NCI-H1436 (cell line): ENCODE measurements at places on chromosomes 7 and 10.

DNA sequence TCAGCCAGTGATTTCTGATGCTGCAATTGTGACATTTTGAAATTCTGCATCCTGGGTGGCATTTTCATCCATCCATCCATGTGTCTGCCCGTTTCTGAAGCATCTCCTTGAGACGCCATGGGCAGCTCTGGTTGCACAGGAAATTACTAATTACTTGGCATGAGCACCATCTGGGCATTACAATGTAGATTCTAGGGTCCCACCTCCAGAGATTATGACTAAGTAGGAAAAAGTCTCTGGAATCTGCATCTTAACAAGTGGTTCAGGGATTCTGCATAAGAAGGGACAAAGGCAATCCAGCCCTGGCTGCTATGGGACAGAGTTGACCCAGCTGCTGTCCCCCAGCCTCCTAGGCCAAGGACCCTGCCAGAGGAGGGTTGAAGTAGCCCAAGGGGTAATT is 65.3 kb downstream of the CUZD1 start:
- DNase-seq: no peak

GRCh38 chr10:131774681-131775085 is 126.1 kb upstream of the PPP2R2D start:
- no peak for DNase-seq

- no peak for DNase-seq
These were observed 1077.3 kb downstream of the KCNMA1 start for GRCh38 chr10:76560338-76560737.

DNA sequence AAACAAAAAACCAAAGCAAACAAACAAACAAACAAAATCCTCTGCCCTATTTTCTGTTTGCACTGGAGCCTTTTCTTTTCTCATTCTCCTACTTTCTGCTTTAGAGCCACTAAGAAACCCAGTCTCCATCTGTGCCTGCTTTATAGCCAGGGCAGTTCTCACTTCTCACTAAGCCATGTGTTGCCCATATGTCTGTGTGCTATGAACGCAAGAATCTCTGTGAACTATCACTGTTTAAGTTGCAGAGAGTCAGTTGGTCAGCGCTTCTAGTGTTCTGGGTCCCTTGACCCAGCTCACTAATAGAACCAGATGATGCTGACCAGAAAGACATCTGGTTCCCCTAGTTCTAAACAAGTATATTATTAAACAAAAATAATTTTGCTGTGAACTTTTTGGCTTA is 81.4 kb downstream of the FAM185A start:
- DNase-seq: no peak

- no peak for DNase-seq
These were observed 6.5 kb downstream of the AHR start for GRCh38 chr7:17304926-17305325.

DNA sequence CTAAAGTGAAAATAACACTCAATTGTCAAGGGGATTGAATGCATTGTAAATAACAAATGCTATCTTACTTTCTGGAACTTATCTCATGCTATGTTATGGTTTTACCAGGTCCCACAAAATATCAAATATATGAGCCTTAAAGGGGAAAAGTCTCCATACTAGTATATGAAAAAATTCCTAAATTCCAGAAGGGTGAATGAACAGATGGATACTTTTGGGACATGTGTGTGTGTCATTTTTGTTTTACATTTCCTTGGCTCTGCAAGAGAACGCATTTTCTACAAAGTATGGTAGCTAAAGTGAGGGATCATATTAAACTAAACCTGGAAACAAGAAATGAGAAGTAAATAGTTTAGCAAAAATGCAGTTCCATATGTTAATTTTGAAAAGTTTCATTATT is 682.8 kb downstream of the INHBA start:
- no peak for DNase-seq

- DNase-seq: no peak
These were observed 73.0 kb upstream of the LRRC4 start for GRCh38 chr7:128104108-128104742.

GRCh38 chr10:111656066-111656465 is 527.5 kb downstream of the GPAM start:
- DNase-seq: no peak

- peak; percentile 76 for DNase-seq
These were observed 21.6 kb upstream of the LIMK1 start for GRCh38 chr7:74061840-74062539.

- no peak for DNase-seq
These were observed 56.4 kb downstream of the STEAP1B start for GRCh38 chr7:22443370-22444180.

DNA sequence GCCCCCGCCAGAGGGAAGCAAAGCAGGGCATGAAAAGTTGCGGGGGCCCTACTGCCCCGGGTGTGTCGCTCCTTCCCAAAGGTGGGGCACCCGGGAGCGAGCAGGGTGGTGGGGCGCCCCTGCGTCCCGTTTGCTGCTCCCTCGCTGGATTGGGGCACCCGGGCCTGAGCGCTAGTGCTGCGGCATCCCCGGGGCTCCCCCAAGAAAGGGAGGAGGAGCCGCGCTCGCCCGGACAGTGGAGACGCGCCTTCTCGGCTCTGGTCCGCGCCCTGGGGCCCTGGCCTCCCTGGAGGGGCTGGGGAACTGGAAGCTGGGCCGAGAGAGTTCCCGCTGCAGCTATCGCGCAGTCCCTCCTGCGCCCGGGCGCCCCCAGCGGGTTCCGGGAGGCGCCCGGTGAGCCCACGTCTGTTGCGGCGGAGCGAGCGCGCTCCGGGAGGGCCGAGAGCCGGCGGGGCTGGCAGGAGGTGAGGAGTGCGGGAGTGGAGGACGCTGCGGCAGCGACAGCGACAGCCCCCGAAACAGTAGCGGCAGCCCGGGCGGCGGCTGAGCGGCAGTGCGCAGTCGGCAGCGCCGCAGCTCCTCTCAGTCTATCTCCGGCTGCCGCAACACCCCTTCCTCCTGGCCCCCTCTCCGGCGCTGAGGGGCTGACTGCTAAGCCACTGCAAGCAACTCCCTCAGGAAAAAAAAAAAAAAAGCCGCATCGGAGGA is 504 bp upstream of the BMPER start:
- peak; percentile 42 for DNase-seq

- DNase-seq: no peak
These were observed 46.4 kb downstream of the CASD1 start for GRCh38 chr7:94556028-94556427.

- DNase-seq: no peak
These were observed 20.5 kb downstream of the STRA8 start for GRCh38 chr7:135253851-135254771.

DNA sequence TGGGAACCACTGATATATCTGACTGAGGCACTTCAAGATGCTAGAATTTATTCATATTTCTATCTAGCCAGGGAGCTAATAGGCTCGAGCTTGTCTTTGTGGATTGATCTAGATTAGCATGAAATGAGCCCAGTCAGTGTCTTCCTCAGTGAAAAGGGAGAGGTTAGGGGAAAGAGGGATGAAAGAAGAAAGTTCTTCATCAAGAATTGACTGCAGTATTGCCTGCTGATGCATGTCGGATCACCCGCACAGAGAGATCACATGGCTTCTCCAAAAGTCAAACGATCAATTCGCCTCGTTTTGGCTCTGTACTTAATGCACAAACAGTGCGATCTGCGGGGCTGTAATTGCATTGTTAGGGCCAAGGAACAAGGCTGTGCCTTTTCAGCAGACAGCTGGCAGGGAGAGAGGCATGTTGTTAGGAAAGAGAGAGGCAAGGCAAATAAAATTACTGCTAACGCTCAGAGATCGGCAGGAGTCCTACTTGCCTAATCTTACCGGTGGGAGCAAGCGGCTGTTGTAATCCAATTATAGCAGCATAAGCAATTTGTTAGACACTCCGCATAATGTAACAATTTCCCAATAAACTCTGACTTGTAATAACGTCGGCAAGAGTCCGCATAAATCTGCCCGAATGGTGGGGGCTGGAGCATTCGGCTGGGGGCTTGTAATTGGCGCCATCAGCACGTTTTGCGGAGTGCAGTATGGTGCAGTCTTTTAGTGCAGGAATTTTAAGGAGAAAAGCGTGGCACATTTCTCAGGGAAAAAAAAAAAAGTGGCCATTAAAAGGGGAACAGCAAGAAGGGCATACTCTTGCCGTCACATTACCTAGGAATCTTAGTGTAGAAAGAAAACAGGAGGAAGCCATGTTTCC is 102.1 kb downstream of the POLL start:
- DNase-seq: peak; percentile 50

DNA sequence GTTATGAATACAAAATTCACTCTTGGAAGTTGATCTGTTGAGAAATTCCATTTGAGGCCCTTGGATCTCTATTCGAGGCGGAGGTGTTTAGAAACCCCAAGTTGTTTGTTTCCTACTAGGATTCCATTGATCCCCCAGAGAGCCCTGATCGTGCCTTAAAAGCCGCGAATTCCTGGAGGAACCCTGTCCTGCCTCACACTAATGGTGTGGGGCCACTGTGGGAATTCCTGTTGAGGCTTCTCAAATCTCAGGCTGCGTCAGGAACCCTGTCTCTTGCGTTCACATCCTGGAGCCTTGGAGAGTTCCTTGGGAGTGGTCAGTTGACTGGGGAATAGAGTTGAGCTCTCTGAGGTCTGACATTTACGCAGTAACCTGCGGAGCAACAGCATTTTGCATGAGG is 1.2 kb downstream of the CFAP69 start:
- no peak for DNase-seq

- DNase-seq: no peak
These were observed 202.6 kb upstream of the ZMIZ1 start for GRCh38 chr10:78865931-78866717.

- DNase-seq: no peak
These were observed 46.2 kb downstream of the GRK5 start for GRCh38 chr10:119253433-119254174.

DNA sequence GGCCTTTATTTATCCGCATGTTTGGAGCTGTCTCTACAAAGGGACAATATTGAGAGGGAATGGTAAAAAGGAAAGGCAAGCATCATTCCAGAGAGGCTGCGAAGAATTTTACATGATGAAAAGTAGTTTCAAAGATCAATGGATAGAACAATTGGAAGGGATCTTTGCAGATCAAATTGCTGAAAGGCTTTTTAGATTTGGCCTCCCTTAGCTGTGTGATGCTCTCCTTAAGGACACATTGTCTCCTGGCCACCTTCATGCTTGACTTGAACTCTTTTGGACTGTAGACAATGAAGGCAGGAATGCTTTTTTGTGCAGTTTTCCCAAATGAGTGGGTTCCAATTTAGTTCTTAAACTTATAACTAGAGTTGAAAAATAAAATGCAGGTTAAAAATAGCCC is 344.7 kb downstream of the ARL4A start:
- no peak for DNase-seq

- no peak for DNase-seq
These were observed 10.4 kb downstream of the TACR2 start for GRCh38 chr10:69406302-69406811.

DNA sequence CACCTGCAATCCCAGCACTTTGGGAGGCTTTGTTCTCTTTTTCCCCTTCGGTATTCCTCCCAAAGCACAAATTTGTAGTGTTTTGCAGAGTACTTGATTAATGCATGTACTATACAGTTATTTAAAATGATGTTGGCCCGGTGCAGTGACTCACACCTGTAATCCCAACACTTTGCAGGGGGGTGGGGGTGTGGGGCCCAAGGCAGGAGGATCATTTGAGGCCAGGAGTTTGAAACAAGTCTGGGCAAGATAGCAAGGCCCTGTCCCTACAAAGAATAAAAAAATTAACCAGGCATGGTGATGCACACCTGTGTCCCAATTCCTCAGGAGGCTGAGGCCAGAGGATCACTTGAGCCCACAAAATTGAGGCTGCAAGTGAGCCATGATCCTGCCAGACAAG is 26.8 kb upstream of the FOXK1 start:
- DNase-seq: no peak

- no peak for DNase-seq
These were observed 54.8 kb downstream of the ZMIZ1 start for GRCh38 chr10:79123547-79123963.

- DNase-seq: no peak
These were observed 7.6 kb downstream of the ARHGAP12 start for GRCh38 chr10:31921031-31921430.

GRCh38 chr7:45185028-45185863 is 27.7 kb downstream of the RAMP3 start:
- DNase-seq: no peak

DNA sequence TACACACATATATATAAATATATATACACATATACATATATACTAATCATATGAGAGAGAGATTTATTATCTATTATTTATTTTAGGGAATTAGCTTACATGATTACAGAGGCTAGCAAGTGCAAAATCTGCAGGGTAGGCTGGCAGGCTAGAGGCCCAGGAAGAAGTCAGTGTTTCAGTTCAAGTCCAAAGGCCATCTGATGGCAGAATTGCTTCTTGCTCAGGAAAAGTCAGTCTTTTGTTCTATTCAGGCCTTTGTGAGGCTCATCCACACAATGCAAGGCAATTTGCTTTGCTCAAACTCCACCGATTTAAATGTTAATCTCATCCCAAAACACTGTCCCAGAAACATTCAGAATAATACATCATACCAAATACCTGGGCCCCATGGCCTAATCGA is 2.6 kb upstream of the C10orf120 start:
- no peak for DNase-seq

DNA sequence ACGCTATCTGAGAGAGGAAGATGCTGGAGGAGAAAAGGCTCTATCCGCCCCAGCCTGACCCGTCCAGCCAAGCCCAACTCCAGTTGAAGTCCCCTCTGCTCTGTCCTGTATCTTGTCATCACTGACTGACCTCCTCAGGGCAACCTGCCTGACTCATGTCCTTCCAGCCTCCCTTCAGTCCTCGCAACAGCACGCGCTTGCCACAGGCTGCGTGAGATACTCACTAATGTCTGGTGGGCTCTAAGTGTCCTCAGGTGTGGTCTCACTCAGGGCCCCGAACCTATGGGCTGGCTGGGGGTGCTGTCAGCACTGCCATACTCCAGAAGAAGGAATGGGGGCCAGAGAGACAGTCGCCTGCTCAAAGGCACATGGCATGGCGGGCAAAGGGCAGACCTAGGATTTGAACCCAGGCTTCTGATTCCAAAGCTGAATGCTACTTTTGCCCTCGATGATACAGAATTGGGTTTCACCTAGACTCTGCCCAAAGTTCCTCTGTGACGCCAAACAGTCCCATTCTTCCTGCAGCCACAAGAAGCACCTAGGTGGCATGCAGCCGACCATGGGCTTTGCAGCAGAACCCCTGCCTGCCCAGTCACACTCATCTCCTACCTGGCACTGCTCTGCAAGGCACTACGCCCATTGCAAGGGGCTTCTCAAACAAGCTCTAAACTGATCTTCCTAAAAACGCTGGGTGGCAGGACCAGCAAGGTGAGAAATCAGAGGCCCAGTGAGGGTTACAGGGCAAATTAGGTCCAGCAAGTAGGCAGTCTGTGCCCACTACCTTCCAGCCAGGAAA is 8.5 kb downstream of the FAM53B start:
- no peak for DNase-seq

DNA sequence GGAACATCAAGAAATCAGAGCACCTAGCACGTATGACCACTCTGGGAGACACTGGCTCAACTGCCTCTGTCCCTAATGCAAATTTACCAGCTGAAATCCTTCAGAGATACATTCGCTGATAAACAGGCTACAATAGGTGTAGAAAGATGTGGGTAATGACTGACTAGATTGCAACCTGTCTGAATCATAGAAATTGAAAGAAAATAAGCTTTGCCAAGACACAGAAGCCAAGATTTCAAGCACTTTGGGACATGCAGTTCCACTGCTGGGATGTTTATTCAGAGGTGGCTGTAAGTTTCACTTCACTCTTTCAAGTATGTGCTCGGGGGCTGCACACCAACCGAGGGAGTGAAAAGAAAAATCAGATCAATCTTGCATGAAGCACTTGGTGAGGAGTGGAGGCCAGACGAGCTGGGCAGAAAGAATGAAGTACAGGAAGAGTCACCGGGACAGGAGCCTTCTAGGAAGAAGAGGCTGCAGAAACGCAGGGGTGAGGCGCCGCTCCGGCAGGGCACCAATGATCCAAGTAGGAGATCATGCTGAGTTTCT is 276.7 kb downstream of the PARD3 start:
- DNase-seq: no peak
